ENCODE measurements at places on chromosomes 3 and 15.

- no peak for DNase-seq
Measured at GRCh38 chr3:56874269-56874668, 72.5 kb upstream of the ARHGEF3 start.

DNA sequence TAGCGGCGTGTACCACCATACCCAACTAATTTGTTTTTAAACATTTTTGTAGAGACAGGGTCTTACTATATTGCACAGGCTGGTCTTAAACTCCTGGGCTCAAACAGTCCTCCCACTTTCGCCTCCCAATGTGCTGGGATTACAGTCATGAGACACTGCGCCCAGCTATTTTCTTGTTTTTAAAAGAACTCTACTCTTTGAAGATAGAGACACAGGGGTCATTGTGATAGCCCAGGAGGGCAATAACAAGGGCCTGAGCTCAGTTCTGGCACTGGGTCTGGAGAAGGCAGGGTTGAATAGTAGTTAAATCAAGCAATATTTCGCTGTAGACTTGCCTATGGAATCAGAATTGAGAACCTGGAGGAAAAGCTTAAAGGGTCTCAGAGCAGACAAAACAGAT, 98.8 kb downstream of the ANP32A start:
- DNase-seq = no peak

DNA sequence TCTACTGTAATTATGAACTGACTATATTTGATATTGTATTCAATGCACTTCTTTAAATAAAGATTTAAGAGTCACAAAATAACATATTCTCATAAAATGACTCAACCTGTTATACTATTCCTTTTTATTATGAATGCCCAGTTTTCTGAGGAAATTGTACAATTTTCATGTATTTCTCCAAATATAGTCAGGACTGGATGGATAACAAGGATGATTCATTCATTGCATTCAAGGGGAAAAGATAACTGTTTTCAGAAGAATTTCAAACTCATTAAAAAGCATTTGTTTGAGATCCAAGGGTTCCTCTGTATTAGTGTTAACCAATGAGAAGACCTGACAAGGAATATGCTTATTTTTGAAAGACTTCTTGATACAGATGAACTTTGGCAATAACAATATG, 163.7 kb downstream of the MEIS2 start:
- no peak for DNase-seq

GRCh38 chr15:56587686-56588085, 122.7 kb upstream of the MNS1 start:
- no peak for DNase-seq

DNA sequence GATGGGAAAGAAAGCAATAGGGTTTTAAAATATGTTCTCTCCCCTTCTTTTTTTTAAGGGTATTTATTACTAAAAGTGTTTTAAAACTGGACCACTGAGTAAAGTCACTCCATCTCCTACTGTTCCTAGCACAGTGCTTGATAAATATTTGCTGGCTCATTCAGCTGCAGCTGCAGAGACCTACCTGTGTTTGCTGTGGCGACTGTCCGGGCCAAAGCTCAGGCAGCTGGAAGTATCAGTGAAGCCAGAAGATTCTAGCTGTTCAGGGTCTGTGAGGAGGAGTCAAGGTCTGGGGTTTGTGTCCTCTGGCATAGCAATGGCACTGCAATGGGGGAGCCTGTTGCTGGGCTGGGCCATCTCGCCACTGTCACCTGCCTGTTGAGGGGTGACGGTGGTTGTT, 109.9 kb downstream of the RPLP1 start:
- no peak for DNase-seq

DNA sequence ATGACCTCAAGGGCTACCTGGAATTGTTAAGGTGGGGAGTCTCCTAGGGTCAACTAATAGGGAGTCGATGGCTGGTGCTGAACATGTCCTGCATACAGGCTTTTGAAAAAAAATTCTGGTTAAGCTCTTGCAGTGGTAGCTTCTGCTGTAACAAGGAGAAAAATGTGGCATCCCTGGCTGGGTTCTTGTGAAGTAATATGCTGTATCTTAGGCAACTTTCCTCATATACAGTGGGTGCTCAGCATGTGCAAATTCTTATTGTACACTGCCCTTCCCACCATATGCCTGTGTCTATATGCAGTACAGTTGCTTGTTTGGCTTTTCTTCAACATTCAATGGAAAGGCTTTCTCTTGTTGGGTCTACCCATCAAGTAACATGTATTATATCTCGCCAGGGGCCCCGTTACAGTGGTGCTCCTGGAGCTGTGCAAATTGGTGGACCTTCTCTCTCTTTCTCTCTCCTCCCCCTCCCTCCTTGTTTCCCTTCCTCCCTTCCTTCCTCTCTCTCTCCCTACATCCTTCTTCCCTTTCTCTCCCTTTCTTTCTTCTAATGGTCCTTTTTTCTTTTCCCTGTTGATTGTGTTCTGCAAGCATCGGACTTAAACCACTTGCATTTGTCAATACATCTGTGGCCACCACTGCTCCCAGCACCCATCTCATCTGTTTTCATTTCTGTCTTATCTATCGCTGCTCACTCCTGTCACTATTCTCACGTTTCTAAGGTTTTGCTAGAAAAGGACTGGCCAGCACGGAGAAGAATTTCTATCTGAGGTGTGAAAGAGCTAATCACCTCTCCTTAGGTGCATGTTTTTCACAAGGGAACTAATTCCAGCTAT, 35.2 kb downstream of the TGFBR2 start:
- no peak for DNase-seq

DNA sequence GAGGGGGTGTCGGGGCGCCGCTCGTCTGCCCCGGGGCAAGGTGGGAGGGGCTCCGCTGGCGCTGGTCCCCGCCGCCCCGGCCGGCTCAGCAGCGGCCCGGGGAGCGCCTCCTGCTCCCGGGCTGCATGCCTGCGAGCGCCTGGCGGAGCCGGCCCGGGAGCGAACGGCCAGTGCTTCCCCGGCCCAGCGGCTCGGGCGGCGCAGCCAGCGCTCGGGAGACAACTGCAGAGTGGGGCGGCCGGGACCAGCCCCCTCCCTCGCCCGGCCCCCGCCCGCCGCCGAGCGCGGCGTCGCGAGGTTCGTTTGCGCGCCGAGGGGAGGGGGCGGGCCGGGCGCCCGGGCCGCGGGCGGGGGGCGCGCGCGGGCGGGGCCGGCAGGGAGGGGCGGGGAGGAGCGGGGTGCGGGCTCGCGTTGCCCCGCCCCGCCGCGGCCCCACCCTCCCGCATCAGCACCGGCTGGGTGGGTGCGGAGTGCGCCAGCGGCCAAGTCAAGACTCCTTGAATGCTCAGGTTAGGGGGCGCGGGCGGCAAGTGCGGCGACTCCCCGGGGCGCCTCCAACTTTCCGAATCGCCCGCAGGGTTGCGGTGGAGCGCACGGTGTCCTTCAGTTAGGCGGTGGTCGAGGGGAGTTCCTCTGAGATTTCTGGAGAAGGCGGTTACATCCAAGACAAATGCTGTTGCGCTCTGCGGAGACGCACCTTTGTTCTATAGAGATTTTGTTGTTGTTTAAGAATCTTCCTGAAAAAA, at the start of gene RGMA:
Gene RGMA, minus strand, starts transcription at position 231 of the 746 bp plus-strand sequence. CDS start 279 bp downstream, outside the sequence.
- peak; percentile 35 for DNase-seq

Measured in endothelial cell (in vitro differentiated cells).